ENCODE measurements at places on chromosomes 5 and 9. TPM values are rescaled to one million over a fixed set of nuclear protein-coding genes. Genes with fewer than 3 reads are reported as not detected.

- DNase-seq = peak; percentile 50
These were observed at the start of gene KLHL3 for GRCh38 chr5:137735555-137736284. TSS of gene KLHL3 (minus strand) at chr5:137736089. CDS start at chr5:137735646, 443 bp downstream.

- no peak for DNase-seq
These were observed 361.9 kb downstream of the MTRR start for GRCh38 chr5:8230868-8231267.

DNA sequence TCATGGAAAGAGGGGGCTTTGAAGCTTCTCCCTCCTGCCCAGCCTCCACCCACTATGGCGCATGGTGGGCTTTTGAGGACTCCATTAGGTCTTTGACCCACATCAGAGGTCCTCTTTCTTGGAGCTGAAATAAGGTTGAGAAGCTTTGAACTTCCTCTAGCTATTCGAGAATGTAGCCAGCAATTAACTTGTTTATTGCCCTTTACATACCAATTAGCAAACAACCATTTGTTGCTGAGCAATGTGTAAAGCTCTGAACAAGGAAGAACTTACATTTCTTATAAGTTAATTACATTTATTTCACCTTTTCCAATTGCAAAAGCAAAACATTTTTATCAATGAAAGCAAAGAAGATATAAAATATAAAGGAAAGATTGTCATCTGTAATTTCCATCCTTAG lies 30.5 kb upstream of the FOXB2 start:
- DNase-seq = no peak

GRCh38 chr5:169554251-169554650 lies 29.3 kb upstream of the SPDL1 start:
- no peak for DNase-seq

DNA sequence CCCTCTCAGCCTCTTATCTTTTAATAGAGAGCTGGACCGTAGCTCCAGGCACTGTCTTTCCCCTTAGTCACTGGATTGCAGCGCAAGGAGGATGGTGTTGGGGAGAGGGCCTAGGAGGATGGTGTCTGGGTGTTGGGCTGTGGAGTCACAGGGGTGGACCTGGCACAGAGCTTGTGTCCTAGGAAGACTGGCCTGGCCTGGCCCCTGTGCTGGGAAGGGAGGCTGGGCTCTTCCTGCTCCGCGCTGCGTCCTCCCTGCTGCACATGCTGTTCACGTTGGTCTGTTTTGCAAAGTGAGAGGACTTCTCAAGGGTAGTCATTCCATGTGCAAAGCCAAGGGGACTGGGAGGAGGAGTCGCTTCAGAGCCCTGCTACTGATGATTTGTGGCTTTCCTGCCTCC lies 123.9 kb downstream of the EHMT1 start:
- no peak for DNase-seq

Gene RASGEF1C
- not detected for total RNA-seq

GRCh38 chr5:16617274-16617968 lies 624 bp upstream of the RETREG1 start:
- DNase-seq = no peak

GRCh38 chr9:20898885-20899554 lies 132.4 kb downstream of the HACD4 start:
- no peak for DNase-seq

GRCh38 chr9:77946969-77947620 lies 84.5 kb downstream of the GNAQ start:
- no peak for DNase-seq

Gene ZNF474
- 0.18 TPM for total RNA-seq

- DNase-seq = no peak
These were observed 772.0 kb upstream of the ACO1 start for GRCh38 chr9:31612336-31613030.

GRCh38 chr9:81128701-81129100 lies 560.6 kb downstream of the TLE1 start:
- no peak for DNase-seq

Gene CHSY3
- 0.71 TPM for total RNA-seq

Gene PCDHA9
- not detected for total RNA-seq

Gene PCDHB9
- 0.58 TPM for total RNA-seq

GRCh38 chr9:99537996-99538395 lies 283.7 kb upstream of the NR4A3 start:
- DNase-seq = no peak

- no peak for DNase-seq
These were observed 180.8 kb upstream of the NUDT12 start for GRCh38 chr5:103743421-103743820.

DNA sequence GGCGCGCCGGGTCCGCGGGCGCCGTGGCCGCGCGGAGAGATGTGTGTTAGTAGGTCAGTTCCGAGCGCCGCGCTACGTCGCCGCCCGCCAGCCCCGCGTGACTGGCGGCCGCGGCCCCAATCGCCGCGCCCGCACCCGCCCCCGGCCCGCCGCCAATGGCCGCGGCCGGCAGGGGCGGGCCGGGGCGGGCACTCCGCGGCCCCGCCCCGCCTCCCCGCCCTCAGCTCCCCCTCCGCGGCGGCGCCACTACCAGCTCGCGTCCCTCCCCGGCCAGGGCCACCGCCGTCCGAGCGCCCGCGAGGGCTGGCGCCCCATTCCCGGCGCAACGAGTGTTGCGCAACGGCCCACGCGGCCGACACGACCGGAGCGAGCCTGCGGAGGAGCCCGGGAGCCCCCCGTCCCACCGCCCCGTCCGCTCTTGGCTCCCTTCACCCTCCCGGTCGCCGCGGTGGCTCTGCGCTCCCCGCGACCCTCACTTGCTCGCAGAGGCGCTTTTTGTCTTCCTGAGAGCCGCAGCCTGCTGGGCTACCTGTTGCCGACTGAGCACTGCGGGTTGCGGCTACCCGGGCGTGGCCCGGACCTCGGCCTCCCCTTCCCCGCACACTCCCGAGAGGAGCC lies at the start of gene NFIL3:
NFIL3 (minus strand) TSS at position 48 of the 618 bp plus-strand sequence. CDS start 13,098 bp downstream, outside the sequence.
- DNase-seq = peak; percentile 91

- DNase-seq = no peak
These were observed 353.5 kb downstream of the FBXL17 start for GRCh38 chr5:108028412-108028811.

DNA sequence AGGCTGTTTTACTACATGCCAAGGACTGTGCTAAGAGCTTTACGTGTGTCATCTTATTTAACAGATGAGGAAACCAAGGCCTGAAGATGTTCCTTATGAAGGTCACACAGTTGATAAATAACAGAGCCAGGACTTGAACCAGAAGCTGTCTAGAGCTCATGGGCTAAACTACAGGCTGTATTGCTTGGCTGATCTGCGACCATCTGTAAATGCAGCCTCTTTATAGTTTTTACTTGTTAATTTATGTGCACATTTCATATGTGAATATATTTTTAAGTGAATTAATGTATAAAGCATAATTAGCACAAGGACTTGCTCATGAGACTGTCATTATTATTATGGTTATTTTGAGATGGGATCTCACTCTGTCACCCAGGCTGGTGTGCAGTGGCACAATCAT lies 19.3 kb upstream of the GNPDA1 start:
- DNase-seq = no peak

Gene GPR150
- total RNA-seq = 0.29 TPM

- no peak for DNase-seq
These were observed 265.8 kb upstream of the TRPC7 start for GRCh38 chr5:136631186-136631585.

GRCh38 chr5:75678155-75678554 lies 39.1 kb downstream of the POC5 start:
- no peak for DNase-seq

Gene IL9
- not detected for total RNA-seq

Gene TMEM8B
- 18.5 TPM for total RNA-seq

- no peak for DNase-seq
These were observed 11.9 kb upstream of the ARHGAP26 start for GRCh38 chr5:142758062-142758795.

DNA sequence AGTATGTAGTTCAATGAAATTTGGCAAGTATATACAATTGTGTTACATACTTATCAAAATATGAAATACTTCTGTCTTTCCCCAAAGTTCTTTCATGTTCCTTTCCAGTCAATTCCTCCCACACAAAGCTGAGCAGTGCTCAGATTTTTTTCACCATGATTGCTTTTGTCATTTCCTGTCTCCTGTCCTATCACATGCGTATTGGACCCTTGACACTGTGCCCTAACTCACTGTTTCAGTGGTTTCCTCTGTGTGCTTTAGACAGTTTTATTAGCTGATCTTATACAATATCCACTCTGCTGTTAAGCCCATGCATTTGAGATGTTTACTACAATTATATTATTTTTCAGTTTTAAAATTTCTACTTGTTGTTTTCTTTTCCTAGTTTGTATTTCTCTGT lies 463.6 kb upstream of the MEF2C start:
- DNase-seq = no peak

DNA sequence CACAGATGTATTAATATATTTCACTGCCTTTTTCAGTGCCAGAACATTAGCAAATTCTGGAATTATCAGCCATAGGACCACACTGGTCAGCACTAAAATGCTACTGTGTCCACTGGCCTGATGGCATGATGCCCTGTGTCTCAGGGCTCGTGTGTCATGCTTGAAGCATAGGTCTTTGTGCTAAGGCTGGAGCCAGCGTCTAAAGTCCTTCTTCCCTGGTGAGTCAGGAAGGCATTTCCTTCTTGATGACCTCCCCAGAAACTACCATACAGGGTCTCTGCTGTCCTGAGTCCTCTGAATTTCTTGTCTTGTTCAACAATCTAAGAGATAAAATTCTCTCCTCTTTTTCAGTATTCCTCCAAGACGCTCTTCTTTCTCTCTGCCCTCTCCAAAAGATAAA lies 489.9 kb downstream of the PSAT1 start:
- DNase-seq = no peak

Gene SEMA6A
- total RNA-seq = 4.6 TPM
